ENCODE measurements at places on chromosomes 1 and 21.

DNA sequence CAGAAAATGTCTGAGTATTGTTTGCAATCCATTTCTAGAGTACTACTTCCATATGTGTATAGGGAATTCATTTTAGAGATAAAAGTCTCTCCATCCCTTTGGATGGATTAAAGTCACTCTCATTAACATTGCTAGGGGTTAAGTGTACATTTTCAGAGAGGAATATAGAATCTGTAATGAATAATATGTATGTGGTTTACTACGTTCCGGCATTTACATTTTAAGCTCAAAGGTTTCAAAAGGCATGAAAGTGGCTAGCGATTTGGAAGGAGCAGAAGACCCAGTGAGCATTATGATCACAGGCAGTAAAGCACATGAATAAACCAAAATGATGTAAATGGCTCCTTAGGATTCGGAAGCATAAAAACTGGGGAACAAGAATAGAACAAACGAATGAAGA, 123.0 kb downstream of the DSCAM start:
- DNase-seq, result no peak

DNA sequence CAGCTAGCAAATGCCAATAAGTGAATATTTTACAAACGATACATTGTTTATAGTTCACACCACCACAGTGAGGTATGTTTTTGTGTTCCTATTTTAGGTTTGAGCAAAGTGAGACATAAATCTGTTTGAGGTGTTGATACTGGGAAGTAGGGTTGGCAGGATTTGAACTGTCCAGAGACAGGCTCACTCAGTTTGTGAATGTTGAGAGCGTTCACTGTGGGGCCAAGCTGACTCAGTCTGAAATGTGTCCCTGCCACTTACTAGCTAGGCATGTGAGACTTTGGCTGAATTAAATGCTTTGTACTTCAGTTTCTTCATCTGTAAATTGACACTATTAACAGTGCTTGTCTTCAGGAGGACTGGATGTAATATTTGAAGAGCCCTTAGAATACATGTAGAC, 35.1 kb downstream of the DIRAS3 start:
- no peak for DNase-seq

DNA sequence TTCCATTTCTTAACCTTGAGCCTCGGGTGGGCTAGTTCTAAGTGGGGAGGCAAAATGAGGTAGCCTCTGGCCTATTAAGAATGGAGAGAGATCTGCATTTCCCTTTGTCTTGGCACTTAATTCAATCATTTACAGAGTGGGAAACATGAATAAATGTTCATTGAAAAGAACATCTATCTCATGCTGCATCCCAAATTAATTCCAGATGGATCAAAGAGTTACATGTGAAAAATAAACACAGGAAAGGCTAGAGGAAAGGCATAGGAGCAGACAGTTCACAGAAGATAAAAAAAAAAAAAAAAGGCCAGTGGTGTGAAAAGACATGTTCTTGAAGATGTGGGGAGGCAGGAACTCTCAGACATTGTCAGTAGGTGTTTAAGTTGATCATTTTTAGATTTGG, 35.7 kb upstream of the EPS8L3 start:
- DNase-seq, result no peak

- no peak for DNase-seq
Observed at GRCh38 chr1:29410476-29410875, 174.2 kb downstream of the PTPRU start.

DNA sequence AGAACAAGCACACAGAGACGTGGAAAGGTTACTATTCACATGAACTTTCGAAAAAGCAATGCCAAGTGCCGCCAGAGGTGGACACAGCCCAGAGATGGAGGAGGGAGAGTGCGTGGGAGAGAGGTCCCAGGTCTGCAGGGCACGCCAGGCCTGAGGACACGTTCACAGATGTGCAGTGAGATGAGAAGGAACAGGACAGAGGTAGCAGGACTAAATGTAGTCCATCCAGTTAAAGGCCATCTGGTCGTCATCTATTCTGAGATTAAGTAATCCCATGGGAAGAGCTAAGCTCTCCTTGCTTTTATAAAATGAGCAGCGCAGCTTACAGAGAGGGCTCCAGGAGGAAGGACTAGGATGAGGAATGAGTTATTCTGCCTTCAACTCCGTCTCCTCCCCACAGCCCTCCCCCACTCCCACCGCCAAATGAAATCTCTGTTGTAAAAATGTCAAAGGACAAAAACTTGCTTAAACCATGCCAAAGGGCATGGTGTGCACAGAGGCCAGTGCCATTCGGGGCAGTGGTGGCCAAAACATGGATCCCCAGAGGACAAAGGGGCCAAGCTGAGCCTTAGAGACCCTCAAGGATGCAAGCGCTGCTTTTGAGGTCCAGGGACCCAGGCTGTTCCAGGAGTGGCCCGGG, 85.4 kb upstream of the SLC25A33 start:
- no peak for DNase-seq

DNA sequence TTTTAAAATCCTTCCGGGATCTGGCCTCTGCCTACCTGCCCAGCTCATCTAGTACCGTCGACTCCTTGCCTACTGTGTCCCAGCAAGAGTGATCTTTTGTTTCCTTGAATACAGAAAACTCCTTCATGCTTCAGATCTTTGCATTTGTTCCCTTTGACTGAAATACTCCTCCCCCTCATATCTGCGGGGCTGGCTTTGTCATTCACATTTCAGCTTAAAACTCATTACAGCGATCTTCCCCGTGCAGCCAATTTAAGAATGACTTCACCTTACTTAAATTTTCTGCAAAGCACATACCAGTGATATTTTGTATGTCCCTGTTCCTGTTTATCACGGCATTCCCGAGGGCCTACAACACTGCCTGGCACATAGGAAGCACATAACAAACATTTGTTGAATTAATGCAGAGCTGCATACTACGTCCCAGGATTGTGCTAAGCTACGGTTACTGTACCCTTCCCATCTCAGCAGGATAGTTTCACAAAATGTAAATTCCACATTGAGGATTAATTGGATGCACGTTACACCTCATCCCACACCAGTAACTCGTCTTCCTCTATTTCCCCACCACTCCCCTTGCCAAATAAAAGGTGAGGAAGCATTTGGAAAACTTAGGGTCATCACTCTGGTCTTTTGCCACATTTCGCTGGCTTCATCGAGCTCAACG, 837 bp upstream of the DESI2 start:
- DNase-seq, result peak; percentile 6

- no peak for DNase-seq
Observed at GRCh38 chr21:40610345-40610744, 236.6 kb downstream of the DSCAM start.

GRCh38 chr21:36255663-36256062, 64.3 kb upstream of the MORC3 start:
- DNase-seq, result no peak

DNA sequence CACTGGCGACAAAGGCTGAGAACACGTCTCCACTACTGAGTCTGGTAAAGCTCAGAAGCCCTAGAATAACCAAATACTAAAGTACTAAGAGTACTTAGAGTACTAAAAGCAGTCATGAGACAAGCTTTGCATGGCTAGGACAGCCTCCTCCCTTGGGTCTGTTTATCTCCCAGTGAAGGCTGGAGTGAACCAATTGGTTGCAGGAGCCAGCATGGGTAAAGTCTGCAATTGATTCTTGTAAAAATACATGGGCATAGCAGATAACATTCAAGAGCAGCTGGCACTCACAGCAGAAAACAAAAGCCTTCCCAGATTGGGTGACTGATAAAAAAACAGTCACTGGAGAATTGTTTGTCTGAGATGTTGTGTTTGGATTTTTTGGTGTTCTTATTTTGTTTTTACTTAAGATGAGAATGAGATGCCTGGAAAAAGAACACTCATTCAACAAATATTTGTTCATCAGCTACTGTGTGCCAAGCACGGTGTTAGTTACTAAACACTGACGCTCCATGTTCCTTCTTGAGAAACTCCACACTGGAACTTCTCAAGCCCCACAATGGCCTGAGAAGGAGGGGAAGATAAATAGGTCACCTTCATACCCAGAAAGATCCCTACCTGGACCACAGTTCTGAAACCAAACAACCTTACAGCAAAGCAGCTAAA, 3.7 kb downstream of the IRF6 start:
- DNase-seq, result no peak

- no peak for DNase-seq
Observed at GRCh38 chr1:16451841-16452528, 11.5 kb downstream of the NECAP2 start.

- no peak for DNase-seq
Observed at GRCh38 chr1:5432436-5432835, 559.8 kb downstream of the NPHP4 start.

DNA sequence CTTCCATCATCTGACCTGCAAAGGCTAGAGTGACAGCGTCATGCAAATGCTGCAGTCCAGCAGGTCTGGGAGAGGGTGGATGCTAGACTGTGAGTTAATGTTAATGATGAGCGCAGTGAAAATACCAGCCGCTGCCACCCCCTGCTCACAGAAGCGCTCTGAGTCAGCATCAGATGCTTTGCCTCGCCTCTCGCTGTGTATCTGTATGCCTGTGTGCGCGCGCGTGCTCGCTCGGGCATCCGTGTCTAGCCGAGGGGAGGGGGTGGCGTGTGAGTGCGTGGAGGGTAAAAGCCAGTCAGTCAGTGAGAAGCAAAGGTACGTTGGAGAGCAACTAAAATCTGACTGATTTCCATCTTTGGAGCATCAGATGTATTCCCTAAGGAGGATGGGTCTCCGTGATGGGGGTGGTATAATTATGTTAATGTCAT, 858.7 kb downstream of the USP25 start:
- no peak for DNase-seq

DNA sequence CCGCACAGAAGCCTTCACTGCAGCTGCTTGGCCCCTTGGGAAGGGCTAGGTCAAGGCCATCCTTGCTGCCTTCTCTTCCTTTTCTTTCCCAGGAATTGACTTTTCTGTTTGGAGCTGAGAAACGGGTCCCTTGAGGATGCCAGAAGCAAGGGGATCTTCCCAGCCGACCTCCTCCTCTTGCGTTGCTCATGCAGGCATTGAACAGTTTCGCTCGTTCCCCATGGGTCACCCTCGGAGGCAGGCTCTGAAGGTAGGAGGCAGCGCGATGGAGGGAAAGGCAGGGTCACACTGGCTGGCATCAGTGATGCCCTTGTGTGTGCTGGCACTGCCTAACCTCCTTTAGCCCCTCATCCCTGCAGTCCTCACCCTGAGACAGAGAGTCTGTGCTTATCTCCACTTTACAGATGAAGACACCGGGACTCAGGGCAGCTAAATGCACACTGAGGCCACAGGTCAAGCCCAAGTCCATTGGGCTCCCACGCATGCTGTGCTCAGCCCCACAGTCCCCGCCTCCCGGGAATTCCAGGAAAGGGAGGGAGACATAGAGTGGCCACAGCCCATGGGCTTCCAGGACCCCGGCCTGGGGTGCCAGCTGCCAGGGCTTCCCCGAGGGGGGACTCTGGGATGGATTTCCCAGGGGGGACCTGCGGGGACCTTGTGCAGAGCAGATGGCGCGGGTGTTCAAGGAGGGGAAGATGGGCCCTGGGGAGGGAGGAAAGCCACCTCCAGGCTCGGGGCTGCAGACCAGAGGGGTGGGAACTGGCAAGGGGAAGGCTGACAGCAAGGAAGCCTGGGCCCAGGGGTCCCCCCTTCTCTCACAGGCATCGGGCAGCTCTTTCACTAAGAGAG, 90.2 kb downstream of the SPSB1 start:
- DNase-seq, result no peak

GRCh38 chr1:53339736-53340635, 12.1 kb upstream of the LRP8 start:
- DNase-seq, result no peak
